ENCODE measurements at places on chromosomes 1 and 21.

GRCh38 chr1:216014086-216014485 lies 409.2 kb downstream of the USH2A start:
- DNase-seq: no peak

DNA sequence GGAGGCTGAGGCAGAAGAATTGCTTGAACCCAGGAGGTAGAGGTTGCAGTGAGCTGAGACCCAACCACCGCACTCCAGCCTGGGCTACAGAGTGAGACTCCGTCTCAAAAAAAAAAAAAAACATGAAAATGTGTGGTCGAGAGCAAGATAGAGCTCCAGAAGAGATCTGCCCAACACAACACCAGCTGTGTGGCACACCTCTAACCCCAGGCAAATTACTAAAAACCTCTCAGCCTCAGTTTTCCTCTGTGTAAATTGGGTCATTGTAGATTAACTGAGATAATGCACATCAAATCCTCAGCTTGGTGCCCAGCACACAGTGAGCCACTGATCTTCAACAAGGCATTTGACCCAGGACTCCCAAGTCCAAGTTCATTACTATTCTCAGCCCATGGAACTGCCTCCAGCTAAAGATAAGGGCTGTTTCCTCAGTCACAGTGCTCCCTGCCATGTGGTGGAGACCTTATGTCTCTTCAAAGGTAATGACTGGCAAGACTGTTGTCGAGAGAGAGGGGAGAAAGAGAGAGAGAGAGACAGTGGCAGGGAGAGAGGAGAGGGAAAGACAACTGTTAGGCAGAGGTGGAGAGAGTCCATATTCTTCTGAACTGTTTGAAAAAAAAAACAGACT lies 58.1 kb downstream of the PTP4A2 start:
- DNase-seq: no peak

DNA sequence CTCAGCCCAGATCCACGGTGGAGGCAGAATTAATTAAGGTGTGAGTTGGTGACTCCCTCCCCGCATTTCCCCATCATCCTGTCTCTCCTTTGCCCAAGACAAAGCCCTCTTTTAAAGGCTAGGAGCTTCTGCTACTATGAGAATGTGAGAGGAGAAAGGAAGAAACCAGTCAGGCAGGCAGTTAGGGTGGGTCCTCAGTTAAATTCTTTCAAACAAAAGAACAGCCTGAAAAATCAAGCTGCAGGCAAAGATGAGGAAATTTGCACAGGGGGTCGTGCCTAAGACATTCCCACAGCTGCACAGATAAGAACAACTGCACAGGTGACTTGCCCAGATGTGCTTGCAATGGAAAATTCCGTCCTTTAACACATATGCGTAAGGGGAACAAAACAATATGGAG lies 47.6 kb downstream of the SERTAD4 start:
- DNase-seq: no peak

DNA sequence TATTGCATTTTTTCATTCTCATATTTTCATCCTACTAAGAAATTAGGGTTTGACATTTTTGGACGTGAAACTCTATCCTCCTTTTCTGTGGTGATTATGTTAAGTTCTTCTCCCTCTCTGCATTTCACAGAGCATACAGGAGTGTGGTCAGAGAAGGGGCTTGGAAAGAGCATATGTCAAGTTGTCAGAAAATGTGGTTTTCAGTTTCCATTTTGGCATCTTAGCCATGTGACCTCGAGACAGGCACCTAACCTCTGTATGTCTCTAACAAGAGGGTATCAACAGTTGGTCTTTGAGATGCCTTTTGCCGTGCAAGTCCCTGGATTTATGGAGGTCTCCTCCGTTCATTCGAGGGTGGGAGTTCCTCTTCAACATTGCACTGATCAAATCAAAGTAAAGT lies 140.7 kb downstream of the CYYR1 start:
- no peak for DNase-seq

- DNase-seq: no peak
Observed at GRCh38 chr1:32742199-32742947, 39.8 kb upstream of the SYNC start.

GRCh38 chr1:99170516-99170915 lies 93.8 kb upstream of the PLPPR4 start:
- no peak for DNase-seq

DNA sequence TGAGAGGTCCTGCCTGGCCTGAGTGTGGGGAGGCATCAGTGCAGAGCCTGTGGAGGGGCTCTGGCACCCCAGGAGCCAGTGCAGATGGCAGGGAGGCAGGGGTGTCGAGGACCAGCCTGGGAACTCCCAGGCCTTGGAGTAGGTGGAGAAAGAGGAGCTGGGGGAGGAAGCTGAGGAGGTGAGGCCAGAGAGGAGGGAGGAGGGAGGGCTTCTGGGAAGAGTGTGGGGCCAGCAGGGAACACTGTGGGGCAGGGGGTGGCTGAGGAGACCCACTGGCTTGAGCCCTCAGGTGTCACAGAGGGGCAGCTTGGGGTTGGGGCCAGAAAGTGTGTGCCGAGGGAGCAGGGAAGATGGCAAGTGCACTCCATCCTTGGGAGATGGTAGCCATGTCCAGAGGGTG lies 3.8 kb downstream of the COQ8A start:
- DNase-seq: no peak

DNA sequence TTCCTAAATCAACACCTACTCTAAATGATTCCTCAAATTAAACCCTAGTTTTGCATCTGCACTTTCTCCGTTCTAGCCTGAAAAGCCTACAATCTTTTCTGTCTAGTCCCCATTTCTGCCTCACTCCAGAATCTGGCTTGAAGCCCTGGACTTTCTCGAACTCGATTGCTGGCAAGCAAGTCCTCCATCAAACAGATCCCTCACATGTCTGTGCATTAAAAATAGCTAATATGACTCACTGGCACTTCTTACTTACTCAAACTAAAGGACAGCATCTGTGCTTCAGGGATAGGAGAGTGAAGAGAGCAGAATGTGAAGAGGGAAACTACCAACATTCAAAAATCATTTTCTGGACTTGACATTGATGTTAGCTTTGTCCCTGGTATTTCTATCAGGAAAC lies 51.8 kb upstream of the CXADR start:
- no peak for DNase-seq

DNA sequence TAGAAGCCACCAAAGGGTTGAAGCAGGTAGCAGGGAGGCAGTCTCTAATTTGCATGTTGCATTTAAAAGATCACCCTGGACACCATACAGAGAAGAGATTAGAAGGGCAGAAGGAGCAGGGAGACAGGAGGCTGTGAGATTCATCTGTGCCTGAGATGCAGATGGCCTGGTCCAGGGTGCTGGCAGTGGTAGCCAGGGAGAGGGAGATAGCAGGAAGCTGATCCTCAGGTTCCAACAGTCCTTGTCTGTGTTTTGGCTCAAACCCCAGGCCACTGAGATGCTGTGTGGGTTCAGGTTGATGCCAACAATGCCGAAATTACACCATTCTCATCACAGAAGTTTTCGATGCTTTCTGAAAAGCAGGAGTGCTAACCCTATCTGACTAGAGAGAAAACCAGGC lies 113.7 kb downstream of the KAZN start:
- no peak for DNase-seq

DNA sequence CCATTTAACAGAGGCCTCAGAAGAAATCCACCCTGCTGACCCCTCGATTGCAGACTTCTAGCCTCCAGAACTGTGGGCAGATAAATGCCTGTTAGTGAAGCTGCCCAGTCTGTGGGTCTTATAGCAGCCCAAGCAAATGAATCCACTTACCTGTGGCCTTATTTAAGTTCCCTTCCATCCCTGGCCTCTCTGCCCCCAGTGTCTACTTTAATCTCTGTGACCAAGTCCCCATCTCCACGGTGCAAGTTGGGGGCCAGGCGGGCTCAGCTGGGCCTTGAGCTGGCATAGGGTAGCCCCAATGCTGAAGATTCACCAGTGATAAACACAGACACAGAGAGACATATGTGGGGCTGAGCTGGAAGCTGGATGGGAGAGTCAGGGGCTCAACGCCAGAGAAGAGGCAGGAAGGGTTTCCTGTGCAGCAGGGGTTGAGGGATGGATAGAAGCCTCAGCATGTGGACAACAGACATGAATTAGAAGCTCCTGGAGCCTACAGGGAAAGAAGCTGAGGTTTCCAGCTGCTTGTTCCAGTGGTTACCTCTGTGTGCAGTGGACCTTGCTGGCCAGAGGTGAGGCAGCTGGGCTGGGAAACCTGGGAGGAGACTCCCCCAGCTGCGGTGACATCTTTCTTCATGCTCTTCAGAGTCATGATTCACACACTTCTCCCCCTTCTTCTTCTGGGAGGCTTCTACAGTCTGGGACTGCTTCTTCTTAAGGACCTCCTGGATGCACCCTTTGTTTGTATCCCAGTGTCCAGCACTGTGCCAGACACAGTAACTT lies 13.4 kb upstream of the B3GALT5 start:
- no peak for DNase-seq

- DNase-seq: peak; percentile 81
Observed at GRCh38 chr1:36369061-36369861, 16.5 kb downstream of the STK40 start.

DNA sequence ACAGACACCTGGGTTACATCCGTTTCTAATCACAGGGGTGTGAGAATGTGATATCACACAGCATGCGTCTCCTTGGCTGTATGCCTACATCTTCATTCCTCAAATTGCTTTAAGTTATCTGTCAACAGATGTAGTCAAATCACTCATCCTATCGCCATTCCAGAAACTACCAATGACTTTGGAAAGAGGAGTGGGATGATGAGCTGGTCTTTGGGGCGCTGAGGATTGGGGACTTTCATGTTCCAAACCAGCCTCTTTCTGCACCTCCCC lies 104.8 kb downstream of the NAV1 start:
- DNase-seq: no peak

GRCh38 chr1:199305053-199305452 lies 666.2 kb downstream of the PTPRC start:
- no peak for DNase-seq
